ENCODE measurements at places on chromosomes 5 and 9. TPM values are rescaled to one million over a fixed set of nuclear protein-coding genes. Genes with fewer than 3 reads are reported as not detected.

The ENHO gene
- total RNA-seq: not detected

The CKMT2 gene
- 3.4 TPM for total RNA-seq

DNA sequence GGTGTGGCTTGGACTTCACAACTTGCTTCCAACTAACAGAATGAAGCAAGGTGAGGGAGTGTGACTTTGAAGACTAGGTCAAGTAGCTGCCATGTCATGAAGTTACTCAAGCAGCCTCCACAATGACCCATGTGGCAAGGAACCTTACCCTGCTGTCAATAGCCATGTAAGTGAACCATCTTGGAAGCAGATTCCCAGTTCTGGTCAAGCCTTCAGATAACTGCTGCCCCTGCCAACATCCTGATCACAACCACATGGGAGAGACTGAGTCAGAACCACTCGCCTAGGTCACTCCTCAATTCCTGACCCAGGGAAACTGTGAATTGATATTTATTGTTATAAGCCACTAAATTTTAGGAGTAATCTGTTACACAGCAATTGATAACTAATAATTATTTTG lies 10.9 kb downstream of the ZCCHC10 start:
- no peaks in the 10 kb centered on the region for H3K27me3 ChIP-seq
- H3K4me3 ChIP-seq: no peak overlapping the region
- no peak for DNase-seq
- H3K36me3 ChIP-seq: no peaks in the 10 kb centered on the region

The LIX1 gene
- total RNA-seq: not detected

GRCh38 chr5:148998174-148998797 lies 64.6 kb downstream of the SH3TC2 start:
- H3K4me3 ChIP-seq: no peak overlapping the region
- DNase-seq: peak; percentile 82
- no peaks in the 10 kb centered on the region for H3K27me3 ChIP-seq
- H3K36me3 ChIP-seq: no peaks in the 10 kb centered on the region

- no peak overlapping the region for H3K27ac ChIP-seq
- H3K27me3 ChIP-seq: no peaks in the 10 kb centered on the region
- no peak overlapping the region for H3K4me3 ChIP-seq
- DNase-seq: no peak
- H3K36me3 ChIP-seq: no peaks in the 10 kb centered on the region
Measured at GRCh38 chr5:1029282-1029944, 20.8 kb downstream of the NKD2 start.

GRCh38 chr9:131475956-131476776 lies 26.6 kb upstream of the POMT1 start:
- H3K4me1 ChIP-seq: no peaks in the 10 kb centered on the region
- H3K36me3 ChIP-seq: peaks cover 97% of the 10 kb centered on the region
- H3K4me3 ChIP-seq: no peak overlapping the region

DNA sequence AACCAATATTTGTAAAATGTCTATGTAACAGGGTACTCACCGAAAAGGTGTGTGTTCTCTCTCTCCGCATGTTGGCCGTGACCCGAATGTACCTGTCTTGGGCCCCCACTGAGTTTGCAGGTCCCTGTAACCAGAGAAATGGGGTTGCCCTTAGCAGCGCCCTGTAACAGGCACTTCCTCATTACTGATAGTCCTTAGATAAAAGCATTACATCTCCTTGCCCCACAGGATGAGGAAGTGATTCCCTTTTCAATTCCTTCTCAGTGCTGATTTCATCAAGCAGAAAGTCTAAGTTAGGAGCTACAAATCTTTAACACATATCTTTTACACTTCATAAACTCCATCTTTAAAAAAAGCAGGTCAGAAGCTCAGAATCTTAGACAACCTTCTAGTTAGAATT lies 15.2 kb upstream of the HMHB1 start:
- H3K27me3 ChIP-seq: no peaks in the 10 kb centered on the region
- no peak overlapping the region for H3K27ac ChIP-seq
- H3K4me1 ChIP-seq: no peaks in the 10 kb centered on the region
- DNase-seq: no peak

The PRDM9 gene
- not detected for total RNA-seq

DNA sequence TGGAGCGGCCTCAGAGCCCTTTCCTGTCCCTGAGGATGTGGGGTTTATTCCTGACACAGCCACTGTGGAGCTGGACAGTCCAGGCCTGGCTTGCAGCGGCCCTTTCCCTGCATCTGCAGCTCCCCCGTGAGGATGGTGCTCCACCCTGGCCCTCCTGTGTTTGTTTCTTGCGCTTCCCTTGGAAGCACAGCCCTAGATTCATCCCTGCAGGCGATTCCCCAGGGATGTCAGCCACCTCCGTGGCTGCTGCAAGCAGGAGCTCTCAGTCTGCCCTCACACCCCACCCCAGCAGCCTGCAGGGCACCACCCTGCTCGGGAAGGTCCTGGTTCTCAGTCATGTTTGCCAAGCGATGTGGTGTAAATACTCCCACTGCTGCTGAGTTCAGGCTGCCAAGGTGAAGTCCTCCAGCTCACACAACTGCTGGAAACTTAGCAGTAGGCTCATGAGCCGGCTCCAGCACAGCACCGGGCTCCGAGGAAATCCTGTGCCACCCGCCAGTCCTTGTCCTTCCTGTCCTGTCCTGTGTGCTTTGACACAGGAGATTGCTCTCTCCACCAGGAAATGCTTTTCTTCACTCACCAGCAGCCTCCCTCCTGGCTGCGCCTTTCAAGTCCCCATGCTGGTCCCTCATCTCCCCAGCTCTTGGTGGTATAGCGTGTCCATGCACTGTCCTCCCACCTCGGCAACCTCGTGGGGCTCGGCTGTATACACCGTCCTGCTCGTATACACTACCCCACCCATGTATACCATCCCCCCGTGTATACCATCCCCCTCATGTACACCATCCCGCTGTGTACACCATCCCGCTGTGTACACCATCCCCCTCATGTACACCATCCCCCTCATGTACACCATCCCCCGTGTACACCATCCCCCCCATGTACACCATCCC lies 16.2 kb downstream of the ROPN1L start:
- H3K36me3 ChIP-seq: no peaks in the 10 kb centered on the region
- DNase-seq: no peak
- H3K27ac ChIP-seq: no peak overlapping the region
- peaks cover 11% of the 10 kb centered on the region for H3K4me1 ChIP-seq
- H3K27me3 ChIP-seq: no peaks in the 10 kb centered on the region
- no peak overlapping the region for H3K4me3 ChIP-seq

GRCh38 chr9:72526901-72527800 lies 5.7 kb downstream of the TMC1 start:
- H3K36me3 ChIP-seq: no peaks in the 10 kb centered on the region
- H3K27me3 ChIP-seq: no peaks in the 10 kb centered on the region
- DNase-seq: no peak

- no peak overlapping the region for H3K27ac ChIP-seq
- H3K27me3 ChIP-seq: no peaks in the 10 kb centered on the region
- no peak overlapping the region for H3K4me3 ChIP-seq
Measured at GRCh38 chr9:126587187-126588185, 26.2 kb upstream of the LMX1B start.

DNA sequence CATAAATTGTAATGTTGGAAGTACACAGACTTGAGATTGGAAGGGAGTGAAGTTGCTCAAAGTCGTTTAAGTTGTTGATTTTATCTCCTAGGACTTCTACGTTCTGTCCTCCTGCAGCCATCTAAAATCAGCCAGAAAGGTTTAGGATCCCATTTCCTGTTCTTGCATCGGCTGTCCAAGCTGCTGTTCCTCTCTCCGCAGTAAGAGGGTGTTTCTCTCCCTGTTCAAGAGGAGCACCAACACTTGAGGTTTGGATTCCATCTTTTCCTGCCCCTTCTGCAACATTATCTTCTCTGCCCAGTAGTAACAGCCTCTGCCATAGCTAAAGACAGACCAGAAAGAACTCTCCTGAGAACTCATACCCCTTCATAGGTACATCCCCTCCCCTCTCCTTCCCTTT lies 373.4 kb downstream of the GADD45G start:
- DNase-seq: no peak
- no peaks in the 10 kb centered on the region for H3K36me3 ChIP-seq
- H3K27ac ChIP-seq: no peak overlapping the region
- no peaks in the 10 kb centered on the region for H3K27me3 ChIP-seq
- H3K4me3 ChIP-seq: no peak overlapping the region

The ENTPD8 gene
- total RNA-seq: not detected

DNA sequence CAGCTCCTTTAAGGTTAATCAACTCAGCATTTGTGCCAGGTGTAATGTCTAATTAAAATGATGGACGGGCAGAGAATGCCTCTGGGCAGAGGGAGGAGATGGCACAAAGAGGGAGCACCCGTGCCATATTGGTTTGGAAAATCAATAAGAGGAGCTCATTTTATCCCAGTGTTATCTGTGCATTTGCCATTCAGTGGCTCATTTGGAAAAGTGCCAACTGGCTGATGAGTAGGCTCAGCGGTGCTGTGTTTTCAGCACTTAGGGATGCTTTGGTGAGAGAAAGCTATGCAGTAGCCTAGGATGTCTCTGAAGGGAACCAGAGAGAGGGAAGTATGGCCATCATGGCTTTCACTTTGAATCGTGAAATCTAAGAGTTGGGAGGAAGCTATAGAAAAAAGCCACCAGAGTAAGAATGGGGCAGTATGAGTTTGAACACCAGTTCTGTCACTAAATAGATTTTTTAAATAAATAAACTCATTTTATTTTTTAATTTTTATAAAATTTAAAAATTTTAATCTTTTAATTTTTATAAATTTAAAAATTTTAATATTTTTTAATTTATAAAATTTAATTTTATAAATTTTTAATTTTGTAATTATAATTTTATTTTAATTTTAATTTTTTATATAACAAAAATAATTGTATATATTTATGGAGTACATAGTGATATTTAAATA lies 472.8 kb downstream of the BRINP1 start:
- DNase-seq: no peak
- no peaks in the 10 kb centered on the region for H3K27me3 ChIP-seq

DNA sequence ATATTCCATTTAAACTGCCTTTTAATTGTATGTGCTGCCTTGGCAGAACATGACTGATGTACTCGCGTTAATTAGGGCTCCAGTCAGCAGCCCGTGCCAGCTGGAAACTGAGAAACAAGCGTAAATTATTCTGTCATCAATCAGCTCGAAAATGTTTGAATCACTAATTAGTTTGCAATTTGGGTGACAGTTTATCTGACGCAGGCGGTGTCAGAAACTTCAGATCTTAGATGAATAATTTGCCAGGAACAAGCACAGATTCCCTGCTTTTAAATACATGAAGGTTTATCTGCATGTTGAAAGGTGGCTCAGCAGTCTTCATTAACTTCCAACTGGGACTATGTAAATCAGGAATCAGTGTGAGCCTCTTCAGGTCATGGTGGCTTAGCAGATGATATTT lies 176.0 kb upstream of the TLE4 start:
- H3K4me3 ChIP-seq: no peak overlapping the region
- DNase-seq: no peak
- H3K27me3 ChIP-seq: no peaks in the 10 kb centered on the region
- no peaks in the 10 kb centered on the region for H3K36me3 ChIP-seq
- H3K27ac ChIP-seq: no peak overlapping the region

The KLF9 gene
- 98.5 TPM for total RNA-seq

- DNase-seq: no peak
- peak overlapping the region; percentile 34 for H3K4me3 ChIP-seq
- H3K4me1 ChIP-seq: peaks cover 7% of the 10 kb centered on the region
- H3K36me3 ChIP-seq: no peaks in the 10 kb centered on the region
- H3K27me3 ChIP-seq: no peaks in the 10 kb centered on the region
- H3K27ac ChIP-seq: peak overlapping the region; percentile 29
Measured at GRCh38 chr5:173963182-173963838, 25.7 kb upstream of the C5orf47 start.

The PLEKHG4B gene
- total RNA-seq: 0.74 TPM

- no peaks in the 10 kb centered on the region for H3K36me3 ChIP-seq
- no peaks in the 10 kb centered on the region for H3K4me1 ChIP-seq
- no peak for DNase-seq
- H3K27ac ChIP-seq: no peak overlapping the region
- no peak overlapping the region for H3K4me3 ChIP-seq
- H3K27me3 ChIP-seq: no peaks in the 10 kb centered on the region
Measured at GRCh38 chr9:9396518-9396917, 1216.3 kb downstream of the PTPRD start.

The DNAJC21 gene
- 38.5 TPM for total RNA-seq

DNA sequence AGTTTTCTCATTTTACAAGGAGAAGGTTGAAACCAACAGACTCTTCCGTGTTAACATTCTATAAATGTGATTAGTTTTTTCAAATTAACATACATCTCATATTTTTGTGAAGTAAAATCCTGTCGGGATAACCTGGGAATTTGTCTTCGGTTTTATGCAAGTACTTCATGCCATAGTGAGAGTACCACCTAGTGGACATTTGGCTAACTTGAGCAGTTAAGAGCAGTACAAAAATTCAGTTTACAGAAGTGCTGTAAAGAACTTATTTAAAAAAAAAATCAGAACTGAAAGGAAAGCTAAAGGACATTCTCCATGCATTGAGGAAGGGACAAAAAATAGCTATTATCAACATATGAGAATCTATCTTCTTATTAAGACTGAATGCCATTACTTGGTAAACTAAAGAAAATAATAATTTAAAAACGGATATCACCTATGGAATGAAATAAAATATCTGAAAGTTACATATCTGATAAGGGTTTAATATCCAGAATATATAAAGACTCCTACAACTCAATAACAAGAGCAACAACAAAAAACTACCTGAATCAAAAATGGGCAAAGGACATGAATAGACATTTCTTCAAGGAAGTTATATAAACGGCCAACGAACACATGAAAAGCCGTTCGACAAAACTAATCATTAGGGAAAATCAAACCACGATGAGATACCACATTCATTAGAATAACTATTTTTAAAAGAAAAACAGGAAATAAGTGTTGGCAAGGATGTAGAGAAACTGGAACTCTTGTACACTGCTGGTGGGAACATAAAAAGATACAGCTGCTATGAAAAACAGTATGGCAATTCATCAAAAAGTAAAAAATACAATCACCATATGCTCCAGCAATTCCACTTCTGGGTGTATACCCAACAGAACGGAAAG lies 117.0 kb upstream of the GNA14 start:
- H3K36me3 ChIP-seq: no peaks in the 10 kb centered on the region
- H3K4me1 ChIP-seq: no peaks in the 10 kb centered on the region
- H3K27me3 ChIP-seq: no peaks in the 10 kb centered on the region
- no peak overlapping the region for H3K4me3 ChIP-seq

The KIAA0825 gene
- total RNA-seq: 2.5 TPM

DNA sequence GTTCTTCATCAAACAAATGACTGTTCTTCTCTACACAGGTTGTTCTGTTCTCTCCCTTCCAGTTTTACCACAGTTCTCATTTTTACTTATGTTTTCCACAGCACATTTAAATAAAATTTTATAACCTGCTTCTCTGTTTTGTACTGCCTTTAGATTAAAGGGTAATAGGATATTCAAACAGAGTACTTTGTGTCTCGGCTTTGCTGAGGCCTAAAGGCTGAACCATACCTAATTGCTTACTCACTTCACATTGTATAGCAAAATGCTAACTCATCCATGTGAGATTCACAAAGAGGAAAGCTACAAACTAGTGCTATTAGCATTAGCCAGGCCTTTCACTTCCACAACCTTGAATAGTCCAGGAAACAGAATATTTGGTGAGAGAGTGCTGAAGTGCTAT lies 200.3 kb downstream of the TRPM3 start:
- H3K36me3 ChIP-seq: no peaks in the 10 kb centered on the region
- no peaks in the 10 kb centered on the region for H3K4me1 ChIP-seq
- no peak for DNase-seq
- no peak overlapping the region for H3K4me3 ChIP-seq

The HEMGN gene
- not detected for total RNA-seq

All from vagina (tissue), 2 donors.